Ascending aorta (tissue), 2 donors: ENCODE measurements at places on chromosomes 13 and 19. TPM values are rescaled to one million over a fixed set of nuclear protein-coding genes. Genes with fewer than 3 reads are reported as not detected.

DNA sequence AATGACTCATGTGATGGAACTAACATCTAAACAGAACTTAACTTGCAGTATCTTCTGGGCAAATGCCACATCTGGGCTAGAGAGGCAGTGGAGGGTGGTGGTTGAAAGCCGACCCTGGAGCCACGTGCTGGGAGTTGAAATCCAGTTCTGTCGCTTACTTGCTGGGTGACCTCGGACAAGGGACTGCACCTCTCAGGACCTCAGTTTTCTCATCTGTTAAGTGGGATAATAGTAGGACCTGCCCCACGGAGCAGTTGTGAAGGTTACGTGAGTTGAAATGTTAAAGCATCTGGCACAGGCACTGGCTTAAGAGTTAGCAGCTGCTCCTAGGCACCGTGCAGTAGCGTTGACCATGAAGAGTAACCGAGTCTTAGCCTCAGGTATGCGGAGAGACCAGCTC lies 76.1 kb downstream of the SIPA1L3 start:
- DNase-seq = no peak
- H3K27ac ChIP-seq = no peak overlapping the region
- no peaks in the 10 kb centered on the region for H3K4me1 ChIP-seq
- H3K4me3 ChIP-seq = no peak overlapping the region
- no peaks in the 10 kb centered on the region for H3K36me3 ChIP-seq

GRCh38 chr13:109151255-109151654 lies 521.8 kb downstream of the MYO16 start:
- no peak overlapping the region for H3K4me3 ChIP-seq
- H3K36me3 ChIP-seq = no peaks in the 10 kb centered on the region
- no peak for DNase-seq
- H3K27me3 ChIP-seq = no peaks in the 10 kb centered on the region
- H3K4me1 ChIP-seq = no peaks in the 10 kb centered on the region

- no peak overlapping the region for H3K4me3 ChIP-seq
- H3K27ac ChIP-seq = no peak overlapping the region
- no peaks in the 10 kb centered on the region for H3K4me1 ChIP-seq
- H3K36me3 ChIP-seq = no peaks in the 10 kb centered on the region
These were observed 252.6 kb downstream of the SLITRK5 start for GRCh38 chr13:87923753-87924152.

DNA sequence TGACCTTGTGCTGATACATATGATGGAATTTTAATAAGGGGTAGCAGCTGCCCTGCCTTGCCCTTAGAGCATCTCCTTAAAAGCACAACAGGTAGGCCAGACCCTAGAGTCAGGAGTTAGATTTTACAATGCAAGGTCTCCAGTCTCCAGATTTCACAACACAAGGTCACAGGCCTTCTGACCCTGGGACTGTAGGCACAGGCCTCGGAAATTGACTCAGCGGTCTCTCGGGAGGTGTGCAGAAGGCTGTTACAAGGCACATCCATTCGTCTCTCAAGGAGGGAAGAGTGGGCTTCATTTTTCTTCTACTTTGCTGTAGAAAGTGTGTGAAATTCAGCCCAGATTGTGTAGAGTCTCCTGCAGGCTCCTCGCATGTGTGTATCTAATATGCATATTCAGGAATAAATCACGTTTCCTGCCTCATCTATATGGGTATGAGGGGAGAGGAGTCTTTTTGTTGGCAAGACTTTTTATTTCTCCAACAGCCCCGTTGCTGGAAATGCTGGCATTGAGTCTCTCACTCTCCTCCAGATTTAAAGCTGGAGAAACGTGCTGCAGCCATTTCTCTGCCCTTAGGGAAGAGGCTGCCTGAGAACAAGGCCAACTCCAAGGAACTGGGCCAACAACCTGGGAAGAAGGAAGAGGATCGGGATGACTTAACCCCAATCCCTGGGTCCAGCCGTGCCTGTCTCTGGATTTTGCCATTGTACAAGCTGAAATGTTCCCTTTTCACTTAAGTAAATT lies 24.5 kb downstream of the UQCRFS1 start:
- H3K27ac ChIP-seq = no peak overlapping the region
- H3K4me3 ChIP-seq = no peak overlapping the region
- no peaks in the 10 kb centered on the region for H3K27me3 ChIP-seq
- H3K36me3 ChIP-seq = no peaks in the 10 kb centered on the region
- no peaks in the 10 kb centered on the region for H3K4me1 ChIP-seq
- no peak for DNase-seq

NRTN gene
- total RNA-seq = 0.85 TPM

DNA sequence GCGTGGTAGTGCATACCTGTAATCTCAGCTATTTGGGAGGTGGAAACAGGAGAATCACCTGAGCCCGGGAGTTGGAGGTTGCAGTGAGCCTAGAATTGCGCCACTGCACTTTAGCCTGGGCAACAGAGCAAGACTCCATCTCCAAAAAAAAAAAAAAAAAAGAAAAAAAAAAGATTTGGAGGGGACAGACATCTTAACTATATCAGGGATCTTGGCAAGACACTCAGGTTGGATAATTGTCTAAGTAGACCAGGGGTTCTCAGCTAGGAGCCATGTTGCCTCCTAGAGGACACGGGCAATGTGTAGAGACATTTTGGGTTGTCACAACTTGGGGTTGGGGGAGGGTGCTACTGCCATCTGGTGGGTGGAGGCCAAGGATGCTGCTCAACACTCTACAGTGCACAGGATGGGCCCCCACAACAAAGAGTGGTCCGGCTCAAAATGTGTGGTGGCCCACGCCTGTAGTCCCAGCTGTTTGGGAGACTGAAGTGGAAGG lies 1.9 kb upstream of the ZNF580 start:
- no peaks in the 10 kb centered on the region for H3K36me3 ChIP-seq
- DNase-seq = no peak
- peaks cover 28% of the 10 kb centered on the region for H3K4me1 ChIP-seq
- no peak overlapping the region for H3K27ac ChIP-seq

DNA sequence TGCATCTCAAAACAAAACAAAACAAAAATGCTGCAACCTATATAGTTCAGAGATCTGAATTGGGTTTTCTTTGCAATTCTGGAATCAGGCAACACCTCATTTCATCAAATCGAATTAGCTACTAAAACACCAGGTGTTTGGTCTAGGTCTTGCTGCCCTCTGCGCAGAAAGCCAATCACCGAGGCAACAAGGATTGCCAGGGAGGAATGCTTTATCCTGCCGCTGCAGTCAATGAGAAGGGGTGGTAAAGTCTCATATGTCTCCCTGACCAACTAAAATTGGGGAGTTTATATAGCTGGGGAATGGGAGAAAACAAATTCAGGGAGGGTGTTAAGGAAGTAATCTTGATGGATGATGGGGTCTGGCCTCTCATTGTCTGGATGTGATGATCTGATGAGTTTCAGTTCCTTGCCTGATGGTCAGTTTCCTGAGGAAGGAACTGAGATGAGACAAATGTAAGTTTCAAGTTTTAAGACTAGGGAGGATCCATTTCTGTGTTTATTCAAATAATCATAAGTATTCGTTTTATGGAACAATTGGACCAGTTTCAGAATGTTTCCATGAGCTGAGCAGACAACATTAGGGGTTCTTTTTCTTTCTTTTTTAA lies 5.0 kb upstream of the YJU2 start:
- H3K27me3 ChIP-seq = no peaks in the 10 kb centered on the region
- no peaks in the 10 kb centered on the region for H3K4me1 ChIP-seq
- H3K4me3 ChIP-seq = no peak overlapping the region
- DNase-seq = no peak

DNA sequence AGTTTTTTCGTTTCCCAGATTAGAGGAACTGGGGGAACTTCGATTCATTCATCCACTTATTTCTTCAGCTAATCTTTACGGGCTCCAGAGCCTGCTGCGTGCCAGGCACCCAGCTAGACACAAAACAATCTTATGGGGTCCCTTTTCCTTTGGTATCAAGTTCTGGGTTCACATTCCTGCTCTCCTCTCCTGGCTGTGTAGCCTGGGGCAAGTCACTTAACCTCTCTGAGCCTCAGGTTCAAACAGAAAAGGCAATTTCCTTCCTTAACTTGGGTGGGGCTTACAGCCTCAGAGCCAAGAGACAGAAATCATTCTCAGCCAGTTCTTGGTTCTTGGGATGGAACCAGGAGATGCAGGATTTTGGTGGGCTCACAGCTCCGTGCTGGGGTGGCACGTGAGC lies 5.9 kb downstream of the SHD start:
- no peaks in the 10 kb centered on the region for H3K4me1 ChIP-seq
- no peak for DNase-seq
- H3K27me3 ChIP-seq = peaks cover 5% of the 10 kb centered on the region
- no peaks in the 10 kb centered on the region for H3K36me3 ChIP-seq
- H3K27ac ChIP-seq = no peak overlapping the region
- H3K4me3 ChIP-seq = no peak overlapping the region

JUND gene
- total RNA-seq = 3,570 TPM

SPRYD7 gene
- total RNA-seq = 1.7 TPM

- no peak overlapping the region for H3K4me3 ChIP-seq
- DNase-seq = no peak
- no peaks in the 10 kb centered on the region for H3K27me3 ChIP-seq
- H3K4me1 ChIP-seq = no peaks in the 10 kb centered on the region
- H3K36me3 ChIP-seq = peaks cover 53% of the 10 kb centered on the region
- no peak overlapping the region for H3K27ac ChIP-seq
These were observed 30.7 kb downstream of the ZNF793 start for GRCh38 chr19:37537391-37537947.
